RKO (cell line): ENCODE measurements at places on chromosomes 4 and X.

DNA sequence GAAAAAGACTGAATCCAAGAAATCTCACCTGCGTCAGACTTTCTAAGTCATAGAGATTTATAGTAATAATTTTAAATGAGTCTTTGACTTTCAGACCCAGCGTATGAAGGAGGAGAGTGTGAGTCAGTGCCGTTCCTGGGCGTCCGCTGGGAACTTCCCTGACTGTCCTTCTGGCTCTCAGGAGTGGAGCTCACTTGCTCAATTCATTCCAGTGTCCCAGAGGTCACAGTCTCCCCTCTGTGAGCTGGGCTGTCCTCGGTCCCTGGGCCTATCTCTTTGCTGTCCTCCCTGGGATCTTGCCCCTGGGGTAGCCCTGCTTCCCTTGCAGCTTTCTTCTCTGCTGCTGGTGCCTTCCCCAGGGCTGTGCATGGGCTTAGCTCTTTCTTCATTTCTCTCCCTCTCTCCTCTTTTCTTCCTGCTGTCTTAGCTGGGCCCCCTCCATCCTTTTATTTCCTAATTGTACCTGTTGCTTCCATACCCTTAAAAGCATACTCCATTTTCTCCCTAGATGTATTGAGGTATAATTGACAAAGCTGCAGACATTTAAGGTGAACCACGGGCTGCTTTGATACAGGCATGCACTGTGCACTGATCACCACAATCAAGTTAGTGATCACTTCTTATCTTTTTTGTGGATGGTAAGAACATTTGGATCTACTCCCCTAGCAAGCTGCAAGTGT lies 11.6 kb downstream of the SORBS2 start:
- DNase-seq: no peak

GRCh38 chrX:105837232-105837631 lies 14.9 kb downstream of the NRK start:
- peak; percentile 3 for DNase-seq

DNA sequence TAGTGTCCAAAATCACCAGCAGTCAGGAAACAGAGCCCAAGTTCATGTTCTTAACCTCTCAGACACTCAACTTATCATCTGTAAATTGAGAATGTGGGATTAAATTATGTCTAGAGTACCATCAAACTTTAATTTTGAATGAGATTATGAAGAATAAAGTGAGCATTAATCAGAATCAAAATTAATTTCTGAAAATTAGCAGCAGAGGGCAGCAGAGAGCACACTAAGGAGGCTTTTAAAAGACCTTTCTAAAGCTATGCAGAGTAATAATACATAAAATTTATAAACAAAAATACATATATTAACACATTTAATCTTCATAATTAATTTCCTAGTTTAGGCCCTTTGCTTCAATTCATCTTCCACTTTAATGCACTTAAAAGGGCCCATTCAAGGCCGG lies 7.1 kb downstream of the TASL start:
- DNase-seq: peak; percentile 37

DNA sequence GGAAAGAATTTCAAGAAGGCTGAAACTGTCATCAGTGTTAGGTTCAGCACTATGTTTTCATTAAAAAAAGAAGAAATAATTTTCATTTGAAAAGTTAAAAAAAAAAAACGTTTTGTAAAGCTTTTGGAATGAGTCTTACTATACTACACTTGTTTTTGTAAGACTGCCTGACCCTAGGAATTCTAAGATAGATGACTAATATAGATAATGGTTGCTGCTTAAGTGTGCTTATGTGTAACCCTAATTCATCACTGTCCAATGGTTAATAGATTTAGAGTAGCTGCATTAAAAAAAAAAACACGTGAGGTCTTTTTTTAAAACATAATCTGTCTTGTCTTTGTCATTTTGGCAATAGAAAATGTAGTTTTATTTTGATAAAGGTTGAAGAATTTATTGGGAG lies 323.2 kb downstream of the IL1RAPL1 start:
- no peak for DNase-seq

- DNase-seq: no peak
Measured at GRCh38 chr4:18480928-18481327, 459.4 kb upstream of the LCORL start.

- no peak for DNase-seq
Measured at GRCh38 chr4:173088144-173088543, 80.5 kb upstream of the GALNT7 start.

- DNase-seq: no peak
Measured at GRCh38 chr4:11548597-11549082, 119.9 kb upstream of the HS3ST1 start.

DNA sequence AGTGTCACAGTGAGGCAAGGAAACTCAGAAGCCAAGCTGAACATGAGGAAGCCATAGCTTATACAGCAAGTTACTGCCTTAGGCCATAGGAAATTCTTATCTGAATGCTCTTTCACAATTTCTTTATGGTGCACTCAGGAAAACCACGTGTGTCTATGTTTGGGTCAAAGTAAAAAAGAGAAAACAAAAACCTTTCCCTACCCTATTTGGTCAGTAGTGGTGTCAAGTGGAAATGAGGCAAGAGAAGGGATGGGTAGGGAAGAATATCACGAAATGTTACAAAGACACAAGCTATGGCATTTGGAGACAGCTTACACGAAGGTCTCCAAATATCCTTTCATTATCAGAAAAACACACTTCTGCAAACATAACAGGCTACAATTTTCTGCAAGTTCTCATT lies 83.4 kb upstream of the INPP4B start:
- no peak for DNase-seq

DNA sequence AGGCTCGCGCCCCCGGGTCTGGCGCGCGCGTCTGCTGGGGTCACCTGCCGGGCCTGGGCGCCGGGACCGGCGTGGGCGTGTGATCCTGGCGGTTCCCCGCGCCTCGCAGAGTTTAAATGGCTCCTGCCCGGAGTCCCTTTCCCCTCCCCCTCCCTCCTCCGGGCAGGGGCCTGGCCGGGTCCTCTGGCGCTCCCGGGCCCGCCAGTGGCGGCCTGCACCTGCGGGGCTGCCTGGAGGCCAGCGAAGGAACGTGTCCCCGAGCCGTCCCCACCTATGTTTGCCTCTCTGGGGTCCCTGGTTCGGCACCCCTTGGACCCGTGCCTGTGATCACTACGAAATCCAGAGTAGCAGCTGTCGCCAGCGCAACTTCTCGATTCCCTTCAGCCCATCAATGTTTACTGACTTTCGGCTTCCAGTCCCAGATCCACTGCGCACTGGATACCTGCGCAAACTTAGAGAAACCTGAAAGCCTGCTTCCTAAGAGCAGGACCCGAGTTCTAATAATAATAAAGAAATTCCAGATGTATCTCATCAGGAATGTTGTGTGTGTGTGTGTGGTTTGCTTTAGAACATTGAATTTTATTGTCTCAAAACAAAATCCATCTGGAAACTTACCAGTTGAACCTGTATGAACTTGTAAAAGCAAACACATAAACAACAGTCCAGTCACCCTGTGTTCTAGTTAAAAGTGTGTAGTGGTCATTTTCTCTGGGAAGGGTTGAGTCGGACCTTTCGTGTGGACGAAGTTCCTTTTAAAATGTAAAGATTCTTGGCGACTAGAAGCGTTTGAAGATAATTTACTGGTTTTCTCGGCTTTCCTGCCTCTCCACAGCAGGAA lies 788 bp downstream of the SHROOM2 start:
- DNase-seq: no peak

DNA sequence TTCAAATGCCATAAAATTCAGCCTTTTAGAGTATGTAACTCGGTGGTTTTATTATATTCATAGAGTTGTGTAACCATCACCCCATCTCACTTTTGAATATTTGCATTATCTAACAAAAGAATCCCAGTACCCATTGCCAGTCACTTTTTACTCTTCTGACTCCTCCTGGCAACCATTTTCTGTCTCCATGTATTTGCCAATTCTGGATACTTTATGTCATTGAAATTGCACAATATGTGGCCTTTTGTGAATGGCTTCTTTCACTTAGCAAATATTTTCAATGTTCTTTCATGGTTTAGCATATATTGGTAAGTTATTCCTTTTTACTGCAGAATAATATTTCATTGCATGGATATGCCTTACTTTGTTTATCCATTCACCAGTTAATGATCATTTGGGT lies 79.9 kb downstream of the SLIT2 start:
- no peak for DNase-seq

- DNase-seq: no peak
Measured at GRCh38 chr4:162347842-162348213, 184.0 kb upstream of the FSTL5 start.

DNA sequence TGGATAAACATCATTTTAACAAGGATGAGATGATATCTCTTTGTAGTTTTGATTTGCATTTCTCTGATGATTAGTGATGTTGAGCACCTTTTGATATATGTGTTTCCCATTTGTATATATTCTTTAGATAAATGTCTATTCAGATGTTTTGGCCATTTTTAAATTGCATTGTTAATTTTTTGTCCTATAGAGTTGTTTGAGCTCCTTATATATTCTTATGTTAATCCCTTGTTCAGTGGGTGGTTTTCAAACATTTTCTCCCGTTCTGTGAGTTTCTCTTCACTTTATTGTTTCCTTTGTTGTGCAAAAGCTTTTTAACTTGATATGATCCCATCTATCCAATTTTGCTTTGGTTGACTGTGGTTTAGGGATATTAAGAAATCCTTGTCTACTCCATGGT lies 606.0 kb downstream of the CCSER1 start:
- no peak for DNase-seq

- DNase-seq: no peak
Measured at GRCh38 chr4:124209211-124209610, 503.3 kb downstream of the ANKRD50 start.

DNA sequence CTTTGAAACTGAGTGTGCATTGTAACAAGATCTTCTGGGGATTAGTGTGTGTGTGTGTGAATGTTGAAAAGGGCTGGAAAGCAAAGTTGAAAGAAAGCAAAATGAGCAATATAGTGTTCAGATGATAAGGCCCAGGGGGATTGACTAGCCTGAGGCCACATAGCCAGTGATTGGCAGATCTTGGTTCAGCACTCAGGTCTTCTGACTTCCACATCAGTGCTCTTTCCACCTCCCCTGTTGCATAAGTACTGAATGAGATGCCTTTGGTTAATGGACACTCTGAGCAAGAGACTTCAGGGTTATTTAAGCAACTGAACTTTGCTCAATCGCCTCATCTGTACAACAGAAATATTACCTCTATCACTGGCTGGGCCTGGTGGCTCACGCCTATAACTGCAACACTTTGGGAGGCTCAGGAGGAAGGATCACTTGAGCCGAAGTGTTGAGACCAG lies 120.4 kb downstream of the TMEM164 start:
- no peak for DNase-seq
